ENCODE measurements at places on chromosomes 13 and 19.

DNA sequence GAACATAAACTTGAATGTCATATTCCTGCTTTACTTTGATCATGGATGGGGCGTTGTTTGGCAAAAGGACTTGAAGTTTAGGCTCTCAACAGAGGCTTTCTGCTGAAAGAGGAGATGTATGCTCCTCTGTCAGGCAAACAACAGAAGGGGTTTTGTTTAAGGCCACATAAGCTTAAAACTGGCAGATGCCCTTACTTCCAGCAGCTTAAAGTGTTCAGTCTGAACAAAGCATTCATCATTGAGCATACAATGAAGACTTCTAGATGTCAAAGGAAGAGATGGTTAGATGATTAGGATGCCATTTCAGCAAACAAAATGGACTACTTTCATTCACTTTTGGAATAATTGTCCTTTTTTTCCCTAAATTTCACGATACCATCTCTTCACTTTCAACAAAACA is 484.5 kb downstream of the SLITRK6 start:
- no peak for DNase-seq

DNA sequence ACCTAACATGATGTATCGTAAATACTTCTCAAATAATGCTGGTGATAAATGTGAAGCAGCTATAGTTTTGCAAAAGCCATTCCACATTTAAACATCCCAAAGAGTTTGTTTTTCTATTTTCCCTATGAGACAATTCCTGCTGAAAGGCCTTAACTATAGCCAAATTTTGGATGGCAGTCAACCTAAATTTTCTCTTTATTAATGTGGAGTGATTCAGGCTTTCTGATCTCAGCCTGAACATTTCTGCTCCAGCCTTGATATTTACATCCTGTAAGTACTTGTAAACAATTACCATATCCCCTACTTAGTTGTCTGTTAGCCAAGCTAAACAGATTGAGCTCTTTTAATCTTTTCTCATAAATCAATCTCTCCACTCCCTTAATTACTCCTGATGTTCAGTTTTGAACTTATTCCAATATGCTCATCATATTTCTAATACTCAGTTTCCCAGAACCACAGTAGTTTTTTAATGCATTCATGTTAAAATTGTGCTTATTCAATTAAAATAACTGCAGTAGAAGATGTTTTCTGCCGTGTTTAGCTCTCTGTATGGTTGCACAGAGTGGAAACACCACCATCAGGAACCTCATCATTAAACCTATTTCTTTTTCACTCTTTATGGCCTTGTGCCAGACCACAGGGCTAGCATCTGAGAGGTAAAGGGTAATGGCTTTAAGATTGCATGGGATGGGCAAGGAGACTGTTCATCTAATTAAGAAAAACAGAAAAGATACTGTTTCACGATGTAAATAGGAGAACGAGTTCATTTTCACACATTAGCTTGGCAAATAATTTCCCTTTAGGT is 1235.2 kb upstream of the SLC10A2 start:
- no peak for DNase-seq

DNA sequence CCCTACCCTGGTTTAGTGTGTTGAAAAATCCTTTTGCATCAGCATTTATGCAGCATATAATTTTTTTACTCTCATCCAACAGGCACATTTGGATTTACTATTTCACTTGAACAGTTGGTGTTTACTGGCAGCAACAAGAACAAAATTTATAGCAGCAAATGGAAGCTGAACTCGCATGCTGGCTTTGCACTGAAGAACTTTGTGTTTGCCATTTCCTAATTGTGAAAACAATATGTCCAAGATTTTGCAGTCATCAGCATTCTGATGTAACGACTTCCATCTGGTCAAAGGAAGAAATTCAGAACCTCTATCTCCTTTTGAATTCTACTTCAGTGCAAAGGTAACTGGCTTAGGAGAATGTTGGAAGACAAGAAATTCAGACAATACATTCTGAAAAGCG is 131.0 kb downstream of the DLEU7 start:
- no peak for DNase-seq

DNA sequence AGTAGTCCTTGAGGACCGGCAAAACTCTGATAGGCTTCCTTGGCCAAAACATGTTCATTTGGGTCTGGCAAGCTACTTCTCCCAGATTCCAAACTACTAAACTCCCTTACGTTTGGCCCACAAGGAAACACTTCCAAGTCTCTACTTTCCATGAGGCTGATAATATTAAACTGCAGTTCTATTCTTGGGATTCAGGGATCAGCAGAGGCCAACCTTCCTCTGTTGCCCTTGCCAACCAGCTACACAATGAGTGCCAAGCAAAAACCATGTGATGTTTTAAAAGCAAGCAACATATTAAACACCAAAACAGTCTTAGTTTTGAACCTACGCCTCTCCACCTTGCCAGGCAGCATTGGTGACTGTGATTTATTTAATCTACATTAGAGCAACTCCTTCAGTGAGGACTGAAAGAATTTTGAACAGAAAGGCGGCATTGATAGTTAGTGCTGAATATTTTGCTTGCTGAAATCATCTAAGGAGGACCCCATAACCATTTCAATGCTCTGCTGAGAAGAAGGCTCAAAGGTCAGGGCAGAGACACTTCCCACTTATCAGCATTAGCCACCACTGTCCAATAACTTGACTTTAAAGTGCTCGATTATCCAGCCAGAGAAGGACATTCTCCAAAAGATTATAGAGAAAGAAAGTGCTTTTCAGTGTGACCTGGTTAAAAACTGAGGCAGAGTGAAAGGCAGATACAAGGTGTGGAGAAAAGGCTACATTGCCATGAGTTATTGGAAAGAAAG is 287.1 kb downstream of the TBC1D4 start:
- no peak for DNase-seq

DNA sequence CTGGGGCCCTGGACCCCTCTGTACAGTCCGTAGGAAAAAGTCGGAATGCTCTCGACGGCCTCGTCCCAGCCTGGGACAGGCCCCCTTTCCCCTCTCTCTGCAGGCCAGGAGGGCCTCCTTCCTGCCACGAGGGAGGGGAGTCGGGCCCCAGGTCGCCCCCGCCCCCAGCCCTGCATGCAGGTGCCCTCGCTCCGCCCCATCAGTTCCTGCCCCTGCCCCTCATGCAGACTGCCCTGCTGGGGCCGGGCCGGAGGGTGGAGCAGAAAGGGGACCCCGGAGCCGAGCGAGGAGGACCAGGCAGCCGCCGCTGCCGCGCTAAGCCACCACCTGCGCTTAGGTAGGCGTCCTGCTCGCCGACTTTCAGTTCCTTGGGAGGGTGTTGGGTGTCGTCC is 7.3 kb downstream of the LYL1 start:
- no peak for DNase-seq

GRCh38 chr13:30366088-30366487 is 56.2 kb upstream of the UBE2L5 start:
- no peak for DNase-seq

GRCh38 chr19:43486412-43486811 is 18.1 kb downstream of the PHLDB3 start:
- DNase-seq, result no peak

GRCh38 chr13:94140027-94140426 is 339.5 kb downstream of the DCT start:
- no peak for DNase-seq

Measured in pancreas (tissue), 10 donors.